Posterior vena cava (tissue), 2 donors: ENCODE measurements at places on chromosomes 3 and 15. TPM values are rescaled to one million over a fixed set of nuclear protein-coding genes. Genes with fewer than 3 reads are reported as not detected.

GRCh38 chr3:42205800-42206514 lies 60.0 kb downstream of the CCK start:
- DNase-seq, result no peak

DNA sequence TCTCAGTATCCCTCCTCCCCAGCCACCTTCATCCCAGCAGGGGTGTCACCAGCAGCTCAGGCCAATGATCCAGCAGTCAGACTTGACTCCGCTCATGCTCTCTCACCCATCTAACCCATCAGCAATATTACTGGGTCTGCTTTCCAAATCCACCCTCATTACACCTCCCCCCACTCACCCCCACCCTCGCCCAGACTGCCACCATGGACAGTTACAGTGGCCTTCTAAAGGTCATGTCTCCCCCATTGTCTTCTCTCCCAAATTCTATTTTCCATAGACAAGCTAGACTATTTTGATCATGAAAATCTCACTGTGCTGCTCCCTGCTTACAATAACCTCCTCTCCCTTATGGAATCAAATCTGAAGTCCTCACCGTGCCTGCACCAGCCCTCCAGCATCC lies 156.0 kb downstream of the TJP1 start:
- no peak for DNase-seq

GRCh38 chr15:88543065-88543776 lies 3.3 kb downstream of the DET1 start:
- DNase-seq, result no peak

DNA sequence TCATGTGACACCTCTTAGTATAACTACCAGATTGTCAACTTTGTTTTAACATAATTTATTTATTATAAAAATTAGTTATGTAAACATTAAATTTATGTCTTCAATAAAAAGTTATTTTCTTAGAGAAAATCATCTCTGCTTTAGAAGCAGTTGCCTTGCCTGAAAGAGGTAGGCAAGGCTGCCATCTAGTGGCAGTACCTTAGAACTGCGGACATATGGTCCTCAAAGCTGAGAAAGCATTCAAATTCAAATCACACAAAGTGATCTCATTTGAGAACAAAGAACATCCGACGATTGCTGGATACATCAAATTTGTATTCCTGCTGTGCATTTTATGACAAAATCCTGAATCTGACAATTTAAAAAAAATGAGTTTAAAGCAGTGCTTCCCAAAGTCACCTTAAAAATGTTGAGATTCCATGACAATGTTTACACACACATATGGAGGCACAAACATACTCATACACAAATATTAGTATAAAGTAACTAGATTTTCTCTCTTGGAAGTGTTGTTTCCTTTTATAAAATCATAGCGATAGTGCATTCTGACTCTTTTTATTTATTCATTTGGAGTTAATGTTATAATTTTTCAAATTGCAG lies 617.4 kb downstream of the CADM2 start:
- DNase-seq, result no peak

GRCh38 chr3:98711426-98711825 lies 51.7 kb upstream of the ST3GAL6 start:
- no peak for DNase-seq

Gene ZCWPW2
- total RNA-seq, result 2.4 TPM

Gene NAA50
- total RNA-seq, result 81.4 TPM
